Bronchus fibroblast of lung (primary cell): ENCODE measurements at places on chromosomes 7 and 10. TPM values are rescaled to one million over a fixed set of nuclear protein-coding genes. Genes with fewer than 3 reads are reported as not detected.

The FEZF1 gene
- total RNA-seq = not detected in 2 replicates

The PYROXD2 gene
- total RNA-seq = 14.1 and 19.8 TPM in 2 replicates

The NUTM2E gene
- not detected in 2 replicates for total RNA-seq

The APBB1IP gene
- not detected in 2 replicates for total RNA-seq

The NCF1 gene
- not detected in 2 replicates for total RNA-seq

The TSPAN12 gene
- total RNA-seq = 0.17 and 0.59 TPM in 2 replicates

The MOGAT3 gene
- total RNA-seq = not detected in 2 replicates

The FFAR4 gene
- not detected in 2 replicates for total RNA-seq

The GIMAP1 gene
- not detected in 2 replicates for total RNA-seq

The ANKRD61 gene
- total RNA-seq = 0.15 TPM in 1 of 2 replicates, not detected in the other

The PTF1A gene
- total RNA-seq = not detected in 2 replicates

The ZC3HAV1L gene
- 3.9 and 4.6 TPM in 2 replicates for total RNA-seq

The ABLIM1 gene
- total RNA-seq = 0.59 and 1.2 TPM in 2 replicates

The TRPV5 gene
- not detected in 2 replicates for total RNA-seq

The RBP3 gene
- not detected in 2 replicates for total RNA-seq

The SPDYE6 gene
- total RNA-seq = not detected in 2 replicates

The TSPAN33 gene
- 0.30 and 0.67 TPM in 2 replicates for total RNA-seq

The ARHGAP21 gene
- 54.0 and 59.0 TPM in 2 replicates for total RNA-seq

The PDCD11 gene
- total RNA-seq = 20.8 and 28.1 TPM in 2 replicates

The IDI2 gene
- not detected in 2 replicates for total RNA-seq

The VWC2 gene
- total RNA-seq = not detected in 2 replicates

The AVPI1 gene
- 21.4 and 24.5 TPM in 2 replicates for total RNA-seq

The UBN2 gene
- 0.89 and 1.3 TPM in 2 replicates for total RNA-seq

The MRPS33 gene
- total RNA-seq = 23.2 and 27.2 TPM in 2 replicates

The FKBP6 gene
- total RNA-seq = not detected in 2 replicates

The NPSR1 gene
- not detected in 2 replicates for total RNA-seq

The ZPBP gene
- total RNA-seq = not detected in 2 replicates

The IKZF5 gene
- 1.6 and 1.7 TPM in 2 replicates for total RNA-seq

The ANKRD1 gene
- total RNA-seq = 6.5 and 6.6 TPM in 2 replicates

The GRM3 gene
- not detected in 2 replicates for total RNA-seq

The NIPSNAP2 gene
- total RNA-seq = 54.7 and 62.4 TPM in 2 replicates

The HTR5A gene
- total RNA-seq = not detected in 2 replicates

The OR2A7 gene
- 0.15 and 0.84 TPM in 2 replicates for total RNA-seq

The MBL2 gene
- total RNA-seq = not detected in 2 replicates

The OR6B1 gene
- total RNA-seq = not detected in 2 replicates

The EBLN1 gene
- total RNA-seq = not detected in 2 replicates

The EPHB6 gene
- total RNA-seq = 6.6 and 7.4 TPM in 2 replicates

The OPN1SW gene
- total RNA-seq = not detected in 2 replicates

The CCL26 gene
- total RNA-seq = 1.7 and 1.9 TPM in 2 replicates

The VSTM4 gene
- 0.34 and 0.74 TPM in 2 replicates for total RNA-seq

The C10orf53 gene
- total RNA-seq = not detected in 2 replicates

The MMP21 gene
- total RNA-seq = not detected in 2 replicates

The GIMAP5 gene
- not detected in 2 replicates for total RNA-seq

The OR2A42 gene
- total RNA-seq = not detected in 2 replicates

The ATOH7 gene
- total RNA-seq = 0.30 TPM in 1 of 2 replicates, not detected in the other

The MYO3A gene
- total RNA-seq = not detected in 2 replicates
